CD4-positive, alpha-beta memory T cell (primary cell): ENCODE measurements at places on chromosomes 4 and X. TPM values are rescaled to one million over a fixed set of nuclear protein-coding genes. Genes with fewer than 3 reads are reported as not detected.

DNA sequence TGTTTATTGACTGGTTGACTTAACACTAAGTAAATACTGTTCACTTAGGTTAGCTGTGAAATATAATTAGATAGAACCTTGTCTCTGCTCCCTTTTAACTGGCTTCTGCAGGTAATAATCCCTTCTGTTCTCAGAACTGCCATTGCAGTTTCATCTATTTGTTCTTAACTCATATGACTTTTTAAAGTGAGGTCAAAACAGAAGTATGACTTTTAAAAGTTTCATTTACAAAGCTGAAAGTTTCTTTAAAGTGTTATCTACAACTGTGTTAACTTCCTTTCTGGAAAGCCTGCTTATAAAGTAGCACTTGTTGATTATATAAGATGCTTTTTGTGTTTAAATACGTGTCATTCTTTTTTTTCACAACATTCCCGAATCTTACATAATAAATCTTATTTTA lies 127.4 kb downstream of the TET2 start:
- no peak overlapping the region for H3K27ac ChIP-seq
- no peak for DNase-seq
- H3K4me3 ChIP-seq: no peak overlapping the region
- H3K4me1 ChIP-seq: no peaks in the 10 kb centered on the region

DNA sequence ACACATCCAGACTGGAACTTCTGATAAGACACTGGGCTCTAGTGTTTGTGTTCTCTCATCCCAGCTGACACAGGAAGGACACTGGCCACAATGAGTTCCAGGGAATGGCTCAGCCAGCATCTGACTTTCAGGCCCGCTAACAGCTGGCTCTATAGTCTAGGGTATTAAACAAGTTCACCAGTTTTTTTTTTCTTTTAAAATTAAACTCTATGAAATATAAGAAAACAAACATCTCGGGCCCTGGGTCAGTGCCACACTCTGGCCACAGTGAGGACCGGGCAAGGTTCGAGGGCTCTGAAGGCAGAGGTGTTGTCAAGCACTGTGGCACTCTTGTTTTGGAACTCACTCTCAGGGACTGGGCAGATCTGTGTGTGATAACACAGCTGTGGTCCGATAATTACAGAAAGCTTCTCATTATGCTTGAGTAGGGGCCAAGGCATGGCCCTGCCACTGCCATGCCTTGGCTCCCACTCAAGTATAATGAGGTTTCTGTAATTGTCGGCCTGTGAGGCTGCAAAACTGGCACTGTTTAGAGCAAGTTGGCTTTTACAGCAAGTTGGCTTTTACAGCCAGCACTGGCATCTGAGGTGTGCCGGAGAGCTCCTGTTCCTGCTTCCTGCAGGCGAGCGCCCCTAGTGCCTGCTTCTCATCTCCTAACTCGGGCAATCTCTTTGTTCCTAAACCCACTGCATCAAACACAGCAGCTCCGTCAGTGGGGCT lies 62.8 kb downstream of the PPP1R2C start:
- no peaks in the 10 kb centered on the region for H3K27me3 ChIP-seq
- DNase-seq: peak; percentile 30
- H3K36me3 ChIP-seq: no peaks in the 10 kb centered on the region
- no peak overlapping the region for H3K4me3 ChIP-seq
- no peak overlapping the region for H3K27ac ChIP-seq

DNA sequence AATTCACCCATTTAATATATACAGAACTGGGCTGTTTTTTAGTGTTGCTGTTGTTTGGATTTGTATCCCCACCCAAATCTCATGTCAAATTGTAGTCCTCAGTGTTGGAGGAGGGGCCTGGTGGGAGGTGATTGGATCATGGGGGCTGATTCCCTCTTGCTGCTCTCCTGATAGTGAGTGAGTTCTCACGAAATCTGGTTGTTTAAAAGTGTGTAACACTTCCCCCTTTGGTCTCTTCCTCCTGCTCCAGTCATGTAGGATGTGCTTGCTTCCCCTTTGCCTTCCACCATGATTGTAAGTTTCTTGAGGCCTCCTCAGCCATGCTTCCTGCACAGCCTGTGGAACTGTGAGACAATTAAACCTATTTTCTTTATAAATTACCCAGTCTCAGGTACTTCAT lies 141.6 kb upstream of the AADAT start:
- no peaks in the 10 kb centered on the region for H3K36me3 ChIP-seq
- no peaks in the 10 kb centered on the region for H3K4me1 ChIP-seq
- DNase-seq: no peak
- no peaks in the 10 kb centered on the region for H3K27me3 ChIP-seq

- H3K27me3 ChIP-seq: no peaks in the 10 kb centered on the region
- no peak overlapping the region for H3K4me3 ChIP-seq
- no peaks in the 10 kb centered on the region for H3K4me1 ChIP-seq
- H3K27ac ChIP-seq: no peak overlapping the region
- no peaks in the 10 kb centered on the region for H3K36me3 ChIP-seq
- DNase-seq: no peak
Observed at GRCh38 chr4:52907510-52907909, 45.4 kb downstream of the RASL11B start.

GRCh38 chrX:134484039-134484438 lies 24.1 kb downstream of the HPRT1 start:
- no peak overlapping the region for H3K27ac ChIP-seq
- H3K4me1 ChIP-seq: no peaks in the 10 kb centered on the region
- H3K4me3 ChIP-seq: no peak overlapping the region
- no peaks in the 10 kb centered on the region for H3K36me3 ChIP-seq
- peak; percentile 35 for DNase-seq

DNA sequence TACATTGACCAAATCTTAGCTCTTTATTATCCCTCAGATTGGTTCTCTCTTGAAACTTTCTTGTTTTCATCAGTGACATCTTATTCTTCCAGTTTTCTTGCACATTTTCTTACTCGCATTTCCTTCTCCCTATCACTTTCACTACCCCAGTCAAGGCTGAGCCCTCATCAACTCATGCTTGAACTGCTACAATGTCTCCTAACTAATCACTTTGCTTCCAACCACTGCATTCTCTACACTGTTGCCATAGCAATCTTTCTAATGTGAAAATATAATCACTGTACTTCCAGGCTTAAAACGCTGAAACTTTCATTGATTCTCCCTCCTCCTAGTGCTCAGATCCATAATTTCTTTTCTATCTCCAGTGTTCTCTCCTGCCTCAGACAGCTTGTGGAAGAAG lies 22.2 kb upstream of the LPAR4 start:
- no peak overlapping the region for H3K4me3 ChIP-seq
- no peak overlapping the region for H3K27ac ChIP-seq
- H3K36me3 ChIP-seq: no peaks in the 10 kb centered on the region

DNA sequence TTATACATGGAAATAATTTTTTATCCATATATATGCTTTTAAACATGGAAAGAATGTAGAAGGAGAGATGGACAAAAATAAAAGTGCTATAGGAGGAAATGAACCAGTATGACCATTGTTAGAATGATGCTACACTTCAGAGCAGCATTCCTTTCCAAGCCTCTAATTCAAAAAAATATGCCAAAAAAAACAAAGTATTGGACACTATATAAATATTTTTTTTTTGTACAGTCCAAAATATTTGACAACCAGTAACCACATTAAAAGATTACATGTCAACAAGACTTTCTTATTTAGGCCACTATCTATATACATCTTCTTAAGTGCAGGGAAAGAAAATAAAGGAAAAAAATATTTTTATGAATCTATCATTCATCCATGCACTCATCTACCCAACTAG lies 198.6 kb downstream of the LRBA start:
- H3K4me3 ChIP-seq: no peak overlapping the region
- H3K27ac ChIP-seq: no peak overlapping the region
- no peak for DNase-seq

DNA sequence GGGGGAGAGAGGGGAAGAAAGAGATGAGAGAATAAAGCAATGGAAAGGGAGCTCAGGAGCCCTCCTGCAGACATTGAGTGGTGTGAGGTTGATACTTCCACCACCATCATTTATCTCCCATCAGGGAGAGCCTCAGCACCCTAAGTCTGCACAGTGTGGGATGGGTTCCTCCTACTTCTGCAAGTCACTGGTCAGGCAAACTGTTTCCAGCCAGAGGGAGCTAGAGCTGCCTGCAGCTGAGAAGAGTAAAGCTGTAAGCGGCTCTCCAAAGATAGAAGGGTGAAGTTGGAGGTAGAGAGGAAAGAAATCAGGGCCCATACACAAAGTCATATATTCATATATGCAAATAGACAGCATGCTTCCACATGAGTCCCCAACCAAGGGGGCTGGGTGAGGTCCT lies 21.9 kb upstream of the ZNF81 start:
- no peaks in the 10 kb centered on the region for H3K36me3 ChIP-seq
- no peak overlapping the region for H3K4me3 ChIP-seq
- DNase-seq: no peak
- H3K27ac ChIP-seq: no peak overlapping the region
- no peaks in the 10 kb centered on the region for H3K27me3 ChIP-seq
- no peaks in the 10 kb centered on the region for H3K4me1 ChIP-seq

- no peak overlapping the region for H3K4me3 ChIP-seq
- DNase-seq: no peak
- H3K27me3 ChIP-seq: no peaks in the 10 kb centered on the region
- no peaks in the 10 kb centered on the region for H3K4me1 ChIP-seq
- H3K27ac ChIP-seq: no peak overlapping the region
Observed at GRCh38 chrX:12610079-12610478, 181.1 kb upstream of the PRPS2 start.

GRCh38 chr4:120158841-120159463 lies 92.3 kb upstream of the MAD2L1 start:
- no peaks in the 10 kb centered on the region for H3K4me1 ChIP-seq
- no peak overlapping the region for H3K4me3 ChIP-seq
- H3K27ac ChIP-seq: no peak overlapping the region
- DNase-seq: no peak
- no peaks in the 10 kb centered on the region for H3K36me3 ChIP-seq
- H3K27me3 ChIP-seq: no peaks in the 10 kb centered on the region

DNA sequence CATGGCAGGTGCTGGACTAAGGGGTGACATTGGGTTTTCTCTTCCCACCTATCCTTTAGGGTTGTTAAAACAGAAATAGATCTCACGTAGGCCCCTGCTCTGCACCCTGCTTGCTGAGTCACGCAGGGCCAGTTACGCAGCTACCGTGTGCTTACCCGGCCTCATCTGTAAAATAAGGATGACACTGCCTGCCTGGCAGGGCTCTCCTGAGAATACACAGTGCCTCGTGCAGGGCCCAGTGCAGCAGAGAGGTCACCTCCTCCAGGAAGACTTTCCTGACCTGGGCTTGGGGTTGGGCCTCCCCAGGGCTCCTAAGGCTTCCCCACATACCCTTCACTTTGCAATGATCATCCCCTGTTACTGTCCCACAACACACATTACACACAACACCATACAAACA lies 33.6 kb upstream of the JAKMIP1 start:
- no peak overlapping the region for H3K4me3 ChIP-seq
- H3K36me3 ChIP-seq: no peaks in the 10 kb centered on the region

DNA sequence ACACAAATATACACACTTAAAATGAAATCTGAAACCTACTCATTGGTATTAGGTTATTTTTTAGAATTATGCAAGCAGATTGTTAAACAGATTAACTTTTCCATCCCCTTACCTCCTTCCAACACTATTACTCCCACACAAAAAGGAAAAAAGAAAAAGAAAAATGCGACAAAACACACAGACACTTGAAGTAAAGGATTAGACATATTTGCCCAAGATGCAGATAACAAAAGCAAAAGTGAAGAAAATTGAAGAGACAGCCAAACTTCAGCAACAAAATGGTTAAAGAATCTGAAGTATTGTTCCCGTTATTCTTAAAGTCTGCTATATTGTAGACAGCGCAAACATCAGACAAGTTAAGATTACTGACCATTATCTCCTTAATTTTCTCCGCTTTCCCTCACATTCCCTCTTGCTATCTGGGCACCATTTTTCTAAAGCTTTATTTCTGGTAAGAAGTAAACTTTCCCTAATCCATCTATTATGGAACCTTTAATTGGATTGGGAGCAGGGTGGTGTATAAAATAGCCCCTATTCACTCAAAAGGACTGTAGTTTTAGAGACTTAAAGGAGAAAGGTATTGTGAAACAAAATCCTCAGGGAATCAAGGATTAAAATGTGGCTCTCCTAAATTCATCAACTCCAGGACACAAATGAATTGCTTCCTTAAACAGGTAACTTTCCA lies 34.7 kb upstream of the MAB21L2 start:
- no peaks in the 10 kb centered on the region for H3K36me3 ChIP-seq
- H3K4me3 ChIP-seq: no peak overlapping the region
- H3K4me1 ChIP-seq: no peaks in the 10 kb centered on the region
- DNase-seq: no peak
- H3K27ac ChIP-seq: no peak overlapping the region

DNA sequence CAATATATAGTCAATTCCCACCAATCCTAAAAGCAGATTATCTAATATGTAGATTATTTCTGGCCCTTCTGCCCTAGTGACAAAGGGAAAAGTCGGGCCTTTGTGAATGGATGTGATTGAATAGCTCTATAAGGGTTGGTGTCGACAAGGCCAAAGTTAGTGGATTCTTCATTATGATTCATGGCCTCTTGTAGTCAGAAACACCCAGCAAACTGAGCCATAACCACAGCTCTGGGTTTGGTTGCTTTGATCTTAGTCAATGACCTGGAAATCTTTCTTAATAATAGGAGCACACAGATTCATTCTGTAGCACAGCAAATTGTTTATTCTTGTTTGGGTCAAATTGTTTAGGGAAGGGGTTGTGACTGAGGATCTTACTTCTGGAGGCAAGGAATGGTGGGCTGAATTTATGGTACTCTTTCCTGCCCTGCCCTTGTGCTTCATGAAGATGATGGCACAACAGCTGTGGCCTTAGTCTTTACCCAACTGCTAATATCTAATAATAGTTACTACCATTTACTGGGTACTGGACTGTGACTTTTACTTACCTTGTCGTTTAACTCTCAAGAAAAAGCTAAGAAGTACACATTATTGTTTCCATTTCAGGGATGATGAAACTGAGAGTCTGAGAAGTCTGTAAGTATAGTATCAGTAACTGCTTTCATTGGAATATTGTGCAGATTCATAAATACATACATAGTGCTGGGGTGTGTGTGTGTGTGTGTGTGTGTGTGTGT lies 74.0 kb downstream of the AFF2 start:
- no peak for DNase-seq
- no peak overlapping the region for H3K27ac ChIP-seq
- H3K4me3 ChIP-seq: no peak overlapping the region
- H3K36me3 ChIP-seq: no peaks in the 10 kb centered on the region
- no peaks in the 10 kb centered on the region for H3K27me3 ChIP-seq

GRCh38 chr4:22962295-22962694 lies 269.6 kb downstream of the GBA3 start:
- H3K4me1 ChIP-seq: no peaks in the 10 kb centered on the region
- H3K27ac ChIP-seq: no peak overlapping the region
- no peak for DNase-seq
- H3K4me3 ChIP-seq: no peak overlapping the region
- H3K36me3 ChIP-seq: no peaks in the 10 kb centered on the region

DNA sequence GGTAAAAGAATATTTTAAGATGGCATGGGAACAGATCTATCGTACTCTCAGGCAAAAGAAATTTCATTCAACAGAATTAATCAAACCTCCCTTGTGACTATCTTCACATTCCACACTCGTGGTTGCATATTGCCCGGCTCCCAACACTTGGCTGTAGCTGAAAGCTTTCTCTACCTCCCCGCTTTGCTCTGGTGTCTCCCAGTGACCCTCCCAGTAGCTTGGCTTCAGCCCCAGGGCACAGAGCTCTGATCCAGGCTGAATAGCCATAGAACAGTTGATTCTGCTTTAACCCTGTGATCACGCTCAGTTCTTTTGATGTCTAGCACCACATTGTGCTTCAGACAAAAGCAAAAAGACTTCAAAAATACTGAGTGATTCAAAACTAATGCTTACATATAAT lies 24.6 kb downstream of the SLC7A11 start:
- no peak overlapping the region for H3K4me3 ChIP-seq
- no peaks in the 10 kb centered on the region for H3K4me1 ChIP-seq
- DNase-seq: no peak
- H3K27me3 ChIP-seq: no peaks in the 10 kb centered on the region
- H3K27ac ChIP-seq: no peak overlapping the region

TMSB15A gene
- not detected for total RNA-seq

AVPR2 gene
- total RNA-seq: not detected

SGCB gene
- 7.4 TPM for total RNA-seq
